ENCODE measurements at places on chromosomes 4 and X. TPM values are rescaled to one million over a fixed set of nuclear protein-coding genes. Genes with fewer than 3 reads are reported as not detected.

- peak overlapping the region; percentile 86 for H3K4me3 ChIP-seq
- H3K36me3 ChIP-seq = peaks cover 34% of the 10 kb centered on the region
- DNase-seq = no peak
- no peak overlapping the region for H3K27ac ChIP-seq
Measured at GRCh38 chrX:1388651-1389050, 3.3 kb downstream of the SLC25A6 start.

DNA sequence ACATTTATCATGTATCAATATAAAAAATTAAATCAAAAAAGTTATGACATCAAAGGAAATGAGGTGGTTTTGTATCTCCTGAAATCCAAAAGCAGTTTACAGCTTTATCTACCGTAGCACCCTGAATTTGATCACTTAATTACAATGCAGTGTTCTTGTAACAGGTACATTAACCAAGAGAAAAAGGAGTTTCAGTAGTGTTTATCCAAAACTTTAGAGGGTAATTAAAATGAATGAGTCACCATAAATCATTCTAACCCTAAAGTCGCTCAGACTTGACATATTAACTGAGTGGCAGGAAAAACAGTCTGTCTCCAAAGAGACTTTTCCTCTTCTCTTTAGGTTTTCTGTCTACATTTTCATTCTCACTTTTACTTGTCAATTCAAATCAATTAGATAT, 907.6 kb upstream of the EPHA5 start:
- H3K27ac ChIP-seq = no peak overlapping the region
- no peak overlapping the region for H3K4me3 ChIP-seq
- H3K27me3 ChIP-seq = no peaks in the 10 kb centered on the region
- no peaks in the 10 kb centered on the region for H3K4me1 ChIP-seq

DNA sequence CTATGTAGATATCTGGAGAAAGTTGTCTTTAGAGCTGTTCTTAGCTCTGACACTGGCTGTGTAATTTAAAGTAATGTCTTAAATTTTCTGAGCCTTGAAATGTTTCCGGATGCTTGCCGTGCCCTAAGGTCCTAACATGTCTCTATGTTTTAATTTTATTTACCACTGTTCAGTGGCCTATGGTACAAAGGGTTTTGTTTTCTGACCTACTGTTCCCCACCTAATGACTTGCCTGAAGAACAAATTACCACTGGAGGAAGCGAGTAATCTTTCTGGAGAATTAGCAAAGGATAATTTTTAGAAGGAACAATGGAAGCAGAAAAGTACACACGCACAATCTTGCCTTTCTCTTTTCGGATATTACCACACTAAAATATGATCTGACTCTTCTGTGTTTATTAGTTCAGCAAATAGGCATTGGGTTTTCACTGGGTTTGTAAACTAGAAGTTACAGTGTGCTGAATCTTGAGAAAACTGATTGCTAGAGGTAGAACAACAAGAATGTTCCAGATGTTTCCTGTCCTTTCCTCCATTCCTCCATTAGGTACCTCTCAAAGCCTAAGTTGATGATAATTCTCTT, 435.9 kb downstream of the PACRGL start:
- no peak overlapping the region for H3K27ac ChIP-seq
- no peaks in the 10 kb centered on the region for H3K36me3 ChIP-seq
- no peaks in the 10 kb centered on the region for H3K4me1 ChIP-seq
- no peak for DNase-seq

- no peak for DNase-seq
- no peak overlapping the region for H3K27ac ChIP-seq
- H3K27me3 ChIP-seq = peaks cover 7% of the 10 kb centered on the region
- H3K36me3 ChIP-seq = peaks cover 3% of the 10 kb centered on the region
- H3K4me1 ChIP-seq = peaks cover 12% of the 10 kb centered on the region
Measured at GRCh38 chr4:79065262-79065661, 126.0 kb upstream of the PAQR3 start.

The COL4A6 gene
- total RNA-seq = 21.5 TPM

The FGF13 gene
- total RNA-seq = 81.1 TPM

Measured in neural crest cell (in vitro differentiated cells).